ENCODE measurements at places on chromosomes 4 and X. TPM values are rescaled to one million over a fixed set of nuclear protein-coding genes. Genes with fewer than 3 reads are reported as not detected.
A peak's percentile ranks its signal among the peaks of the same experiment; 100 is the strongest.

SLC38A5 gene
- total RNA-seq: 146 TPM

MAGEB17 gene
- total RNA-seq: not detected

PRDM5 gene
- total RNA-seq: 1.3 TPM

FABP2 gene
- total RNA-seq: not detected

MAGEB6B gene
- total RNA-seq: not detected

CNGA1 gene
- 0.34 TPM for total RNA-seq

TENM3 gene
- total RNA-seq: not detected

MAMLD1 gene
- 0.91 TPM for total RNA-seq

WDFY3 gene
- 0.52 TPM for total RNA-seq

SPP1 gene
- not detected for total RNA-seq

NLRP2B gene
- total RNA-seq: not detected

TSPAN6 gene
- total RNA-seq: 0.43 TPM

HHIP gene
- not detected for total RNA-seq

NPY5R gene
- total RNA-seq: not detected

- DNase-seq: no peak
These were observed 83.5 kb downstream of the LNX1 start for GRCh38 chr4:53507671-53508286.

DNA sequence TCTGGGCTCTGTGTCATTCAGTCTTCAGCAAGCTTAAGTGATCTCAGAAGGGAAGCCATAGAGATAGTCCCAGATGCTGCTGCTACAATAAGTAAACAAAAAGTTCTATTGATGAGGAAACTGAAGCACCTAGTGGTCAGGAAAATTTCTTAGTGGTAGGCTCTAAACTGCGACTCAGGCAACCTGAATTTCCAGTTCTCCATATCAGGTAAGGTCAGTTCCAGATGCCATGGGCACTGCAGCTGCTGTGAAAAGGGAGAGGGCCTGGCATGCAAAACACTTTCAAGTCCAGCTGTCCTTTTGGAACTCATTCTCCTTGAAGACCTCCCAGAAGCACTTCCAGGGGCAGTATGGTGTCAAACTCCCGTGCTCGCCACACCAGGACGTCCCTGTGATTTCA is 46.2 kb downstream of the REELD1 start:
- no peak for DNase-seq

- DNase-seq: no peak
These were observed 1.6 kb upstream of the SFRP2 start for GRCh38 chr4:153790500-153790865.

GRCh38 chr4:21898101-21898500 is 50.5 kb downstream of the KCNIP4 start:
- no peak for DNase-seq

- DNase-seq: no peak
These were observed 34.4 kb upstream of the ANXA3 start for GRCh38 chr4:78517050-78517652.

- DNase-seq: peak; percentile 0
These were observed 556.3 kb downstream of the PPARGC1A start for GRCh38 chr4:23333556-23333945.

DNA sequence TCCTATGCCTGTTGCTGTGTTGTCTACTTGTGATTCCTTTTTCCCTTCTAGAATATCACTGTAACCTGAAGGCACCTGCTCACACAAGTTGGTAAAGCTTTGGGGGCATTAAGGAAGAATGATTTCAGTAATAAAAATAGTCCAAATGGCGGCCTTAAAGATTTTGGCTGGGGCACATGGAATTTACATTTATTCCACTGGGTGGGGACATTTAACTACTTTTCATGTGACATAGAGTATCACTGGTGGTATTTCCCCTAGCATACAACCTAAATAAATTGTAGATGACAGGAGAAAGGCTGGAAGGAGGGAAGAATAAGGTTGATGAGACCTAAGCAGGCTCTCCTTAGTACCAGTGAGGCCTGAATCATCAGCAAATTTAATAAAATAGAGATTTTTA is 121.8 kb upstream of the EDA2R start:
- no peak for DNase-seq

DNA sequence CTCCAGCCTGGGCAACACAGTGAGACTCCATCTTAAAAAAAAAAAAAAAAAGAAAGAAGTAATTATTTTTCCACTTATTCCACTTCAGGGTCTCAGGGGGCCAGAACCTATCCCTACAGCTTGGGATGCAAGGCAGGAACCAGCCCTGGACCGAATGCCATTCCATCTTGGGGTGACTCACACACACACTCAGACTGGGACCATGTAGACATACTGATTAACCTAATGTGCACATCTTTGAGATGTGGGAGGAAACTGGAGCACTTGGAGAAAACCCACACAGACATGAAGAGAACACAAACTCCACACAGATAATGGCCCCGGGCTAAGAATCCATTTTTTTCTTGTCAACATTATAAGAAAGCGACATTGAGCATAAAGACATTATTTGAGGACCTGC is 132.5 kb downstream of the PTTG2 start:
- no peak for DNase-seq

DNA sequence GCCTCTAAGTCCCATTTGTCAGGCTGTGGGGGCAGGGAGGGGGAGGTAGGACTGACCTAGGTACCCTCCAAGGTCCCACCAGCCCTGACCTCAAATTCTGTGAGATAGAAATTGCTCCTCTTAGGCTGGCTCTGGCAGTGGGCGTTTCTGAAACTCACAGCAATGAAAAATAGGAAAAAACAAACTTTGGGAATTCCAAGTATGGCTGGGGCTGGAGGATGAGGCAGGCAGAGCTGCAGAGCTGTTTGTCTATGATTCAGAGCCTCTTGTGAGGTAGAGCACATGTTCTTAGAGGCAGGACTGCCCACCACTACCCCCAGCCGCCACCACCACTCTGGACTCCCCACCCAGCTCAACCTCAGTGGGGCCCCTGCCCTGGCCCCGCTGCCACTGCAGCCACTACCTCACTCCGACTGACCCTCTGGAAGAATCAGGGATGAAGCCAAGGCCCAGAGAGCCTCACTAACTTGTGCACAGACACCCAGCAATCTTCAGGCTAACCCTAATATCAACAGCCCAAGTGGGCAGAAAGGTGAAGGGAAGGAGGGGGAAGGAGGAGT is 98.2 kb downstream of the PJA1 start:
- no peak for DNase-seq

GRCh38 chrX:119760026-119760877 is 1.9 kb downstream of the SOWAHD start:
- DNase-seq: no peak

GRCh38 chr4:38791010-38791409 is 8.2 kb upstream of the TLR10 start:
- DNase-seq: no peak

DNA sequence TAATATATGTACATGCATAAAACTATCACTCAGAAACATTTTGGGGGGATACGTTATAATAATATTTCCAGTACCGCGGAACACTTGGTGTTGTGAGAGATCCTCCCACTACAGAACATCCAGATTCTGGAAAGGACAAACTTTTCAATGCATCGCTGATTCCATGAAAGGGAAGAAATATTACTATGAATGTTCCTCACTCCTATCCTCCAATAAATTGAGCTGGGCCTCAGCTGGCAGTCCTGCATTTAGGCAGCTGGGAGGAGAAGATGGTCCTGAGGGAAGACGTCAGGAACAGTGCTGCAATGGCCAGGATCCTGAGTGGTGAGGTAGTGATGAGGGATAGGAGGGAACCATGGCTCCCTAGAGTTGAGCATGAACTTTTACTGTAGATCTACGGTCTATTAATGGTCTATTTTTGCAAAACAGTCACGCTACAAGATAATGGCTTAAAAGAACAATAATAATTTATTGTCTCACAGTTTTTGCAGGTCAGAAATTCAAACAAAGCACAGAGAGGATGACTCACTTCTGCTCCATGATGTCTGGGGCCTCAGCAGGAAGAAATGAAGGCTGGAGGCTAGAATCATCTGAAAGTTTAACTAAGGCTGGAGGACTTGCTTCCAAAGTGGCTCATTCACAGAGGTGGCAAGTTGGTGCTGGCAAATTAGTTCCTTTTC is 538.1 kb downstream of the STIM2 start:
- DNase-seq: no peak

DNA sequence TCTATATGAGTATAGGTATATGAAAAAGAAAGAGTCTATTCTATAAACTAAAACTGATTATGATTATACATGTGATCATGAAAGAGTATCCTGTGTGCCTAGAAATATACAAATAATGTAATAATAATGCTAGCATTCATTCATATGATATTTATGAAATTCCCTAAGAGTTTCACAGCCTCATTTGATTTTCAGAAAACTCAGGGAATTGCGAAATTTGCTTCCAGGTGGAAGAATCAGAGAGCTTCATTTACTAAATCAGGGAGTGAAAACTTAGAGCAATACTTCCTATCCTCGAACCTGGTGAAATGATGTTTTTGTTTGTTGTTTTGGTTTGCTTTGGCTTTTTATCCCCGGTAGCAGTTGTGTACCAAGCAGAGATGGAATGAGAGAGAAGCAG is 1105.7 kb upstream of the SLIT2 start:
- no peak for DNase-seq

DNA sequence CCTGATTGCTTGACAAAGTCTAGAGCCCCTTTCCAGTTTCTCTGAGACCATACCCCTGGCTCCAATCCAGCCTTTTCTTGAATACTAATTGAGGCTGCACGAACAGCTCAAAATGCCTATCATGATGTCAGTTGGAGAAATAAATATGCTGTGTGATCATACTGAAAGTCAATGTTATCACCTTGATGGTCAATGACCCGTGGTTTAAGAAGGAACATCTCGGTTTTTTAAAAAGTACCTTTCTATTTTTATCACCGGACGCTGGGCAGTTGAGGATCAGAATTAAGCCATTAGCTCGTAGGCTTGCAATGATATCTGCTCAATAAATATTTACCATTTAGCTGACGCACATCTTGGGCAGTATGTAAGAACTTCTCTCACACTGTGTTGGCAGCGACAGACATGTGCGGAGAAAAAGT is 852 bp upstream of the WDR44 start:
- no peak for DNase-seq

- no peak for DNase-seq
These were observed 30.2 kb upstream of the FAM9C start for GRCh38 chrX:13074297-13075262.

- DNase-seq: no peak
These were observed 36.9 kb downstream of the FHDC1 start for GRCh38 chr4:152972821-152973628.

DNA sequence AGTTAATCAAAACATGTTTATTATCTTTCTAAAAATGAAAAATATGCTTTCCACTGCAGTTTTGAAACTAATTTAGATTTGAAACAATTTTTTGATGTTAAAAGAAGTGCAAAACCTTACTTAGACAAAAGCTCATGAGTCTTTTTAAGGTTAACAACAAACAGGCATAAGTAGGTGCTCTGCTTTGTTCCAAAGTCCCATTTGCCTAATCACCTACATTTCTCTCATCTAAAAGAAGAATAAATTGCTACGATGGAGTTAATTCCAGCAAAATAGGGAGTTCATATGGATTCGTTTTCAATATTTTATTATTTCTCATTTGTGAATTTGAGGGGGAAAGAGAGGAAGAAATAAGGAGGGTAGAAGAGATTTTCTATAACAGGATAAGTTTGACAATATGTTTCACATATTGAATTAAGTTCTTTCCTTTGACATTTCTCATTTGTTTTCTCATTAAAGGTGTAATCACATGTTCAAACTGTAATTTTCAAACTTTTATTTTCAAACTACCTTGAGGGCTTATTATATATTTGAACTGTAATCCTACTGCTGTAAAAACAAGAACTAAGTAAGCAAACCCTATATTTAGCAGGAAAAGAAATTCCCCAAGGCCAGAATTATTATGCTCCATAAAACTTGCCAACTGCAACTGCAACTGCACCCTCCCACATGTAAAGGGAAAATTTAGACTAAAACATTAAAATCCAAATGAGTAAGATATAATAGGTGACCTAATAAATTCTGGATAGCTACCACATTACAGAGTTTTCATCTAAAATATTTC is 9.6 kb upstream of the SLC39A8 start:
- no peak for DNase-seq

GRCh38 chr4:28913466-28913865 is 1806.7 kb upstream of the PCDH7 start:
- DNase-seq: no peak

GRCh38 chr4:16767861-16768260 is 130.6 kb downstream of the LDB2 start:
- DNase-seq: no peak

DNA sequence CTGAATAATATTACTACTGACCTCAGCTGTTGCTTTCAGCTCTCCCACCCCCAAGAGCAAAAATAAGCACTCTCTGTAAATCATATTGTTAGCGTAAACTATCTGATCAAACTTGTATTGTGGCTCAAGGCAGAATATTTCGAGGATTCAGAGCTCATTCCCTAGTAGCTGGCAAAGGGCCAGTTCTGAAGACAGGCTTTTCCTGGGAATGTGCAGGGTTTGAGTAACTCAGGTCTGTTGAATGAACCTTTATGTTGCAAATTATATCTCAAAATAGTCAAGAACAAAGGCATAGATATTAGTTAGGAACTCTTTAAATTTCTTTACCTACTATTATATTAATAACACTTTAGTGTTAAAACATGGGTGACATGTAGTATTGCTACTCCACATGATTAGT is 454.9 kb downstream of the CCSER1 start:
- DNase-seq: no peak

DNA sequence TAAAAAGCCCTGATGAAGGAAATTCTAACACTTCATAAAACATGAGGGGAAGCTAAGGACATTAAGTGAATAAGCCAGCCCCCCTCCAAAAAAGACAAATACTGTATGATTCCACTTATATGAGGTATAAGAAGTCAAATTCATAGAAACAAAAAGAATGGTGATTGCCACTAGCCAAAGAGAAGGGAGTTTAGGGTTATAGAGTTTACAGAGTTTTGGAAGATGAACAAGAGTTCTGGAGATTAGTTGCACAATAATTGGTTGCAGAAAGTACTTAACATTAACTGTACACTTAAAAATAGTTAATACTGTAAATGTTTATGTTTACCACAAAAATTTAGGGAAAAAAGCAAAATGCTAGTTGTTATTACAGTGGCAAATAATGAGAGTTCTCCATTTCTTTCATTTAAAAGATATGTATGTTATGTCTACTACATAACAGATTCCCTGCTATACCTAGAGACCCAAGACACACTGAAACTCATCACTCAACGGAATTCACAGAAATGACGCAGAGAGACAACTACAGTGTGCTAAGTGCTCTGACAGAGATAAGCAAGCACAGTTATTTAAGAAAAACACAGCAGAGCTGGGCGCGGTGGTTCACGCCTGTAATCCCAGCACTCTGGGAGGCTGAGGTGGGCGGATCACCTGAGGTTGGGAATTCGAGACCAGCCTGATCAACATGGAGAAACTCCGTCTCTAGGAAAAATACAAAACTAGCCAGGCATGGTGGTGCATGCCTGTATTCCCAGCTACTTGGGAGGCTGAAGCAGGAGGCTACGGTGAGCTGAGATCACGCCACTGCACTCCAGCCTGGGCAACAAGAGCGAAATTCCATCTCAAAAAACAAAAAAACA is 37.2 kb downstream of the EIF4E start:
- DNase-seq: no peak

- no peak for DNase-seq
These were observed 86.6 kb downstream of the DDIT4L start for GRCh38 chr4:100103671-100104070.

- DNase-seq: no peak
These were observed 14.2 kb upstream of the MID1 start for GRCh38 chrX:10634392-10635161.
